Astrocyte (in vitro differentiated cells and primary cell): ENCODE measurements at places on chromosomes 3 and 15.
A peak's percentile ranks its signal among the peaks of the same experiment; 100 is the strongest.

- DNase-seq: no peak
These were observed 32.1 kb downstream of the SCAP start for GRCh38 chr3:47443611-47443995.

DNA sequence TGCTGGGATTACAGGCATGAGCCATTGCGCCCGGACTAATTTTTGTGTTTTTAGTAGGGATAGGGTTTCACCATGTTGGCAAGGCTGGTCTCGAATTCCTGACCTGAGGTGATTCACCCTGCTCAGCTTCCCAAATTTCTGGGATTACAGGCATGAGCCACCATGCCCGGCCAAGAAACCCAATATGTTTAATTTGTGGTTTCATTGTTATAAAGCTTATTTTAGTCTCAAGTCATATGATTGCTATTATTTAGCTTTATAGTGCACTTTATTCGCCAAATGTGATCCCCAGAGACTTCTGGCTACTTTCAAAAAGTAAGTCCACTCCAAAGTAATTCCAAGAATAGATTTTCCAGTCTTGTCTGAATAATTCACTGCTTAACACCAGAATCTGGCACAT is 19.3 kb upstream of the SLC4A7 start:
- DNase-seq: peak; percentile 88

- no peak for DNase-seq
These were observed 424.1 kb upstream of the KCNMB2 start for GRCh38 chr3:178112134-178112533.

GRCh38 chr15:87263296-87263695 is 993.2 kb downstream of the NTRK3 start:
- DNase-seq: no peak

DNA sequence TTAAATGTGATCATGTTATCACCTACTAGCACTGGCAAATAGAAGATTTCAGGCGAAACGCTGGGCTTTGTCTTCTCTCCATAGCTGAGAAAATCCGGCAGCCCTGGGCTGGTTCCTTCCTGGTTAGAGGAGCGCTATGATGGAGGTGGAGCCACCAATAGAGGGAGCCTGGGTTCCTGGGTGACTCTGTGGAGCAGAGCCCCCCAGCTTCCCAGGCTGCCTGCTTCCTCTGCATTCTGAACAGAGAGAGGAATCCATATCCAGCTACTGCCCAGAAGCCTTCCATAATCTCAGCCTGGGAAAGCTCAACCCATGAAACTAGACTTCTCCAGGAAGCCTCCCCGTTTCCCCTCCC is 32.6 kb upstream of the IQSEC1 start:
- DNase-seq: no peak

DNA sequence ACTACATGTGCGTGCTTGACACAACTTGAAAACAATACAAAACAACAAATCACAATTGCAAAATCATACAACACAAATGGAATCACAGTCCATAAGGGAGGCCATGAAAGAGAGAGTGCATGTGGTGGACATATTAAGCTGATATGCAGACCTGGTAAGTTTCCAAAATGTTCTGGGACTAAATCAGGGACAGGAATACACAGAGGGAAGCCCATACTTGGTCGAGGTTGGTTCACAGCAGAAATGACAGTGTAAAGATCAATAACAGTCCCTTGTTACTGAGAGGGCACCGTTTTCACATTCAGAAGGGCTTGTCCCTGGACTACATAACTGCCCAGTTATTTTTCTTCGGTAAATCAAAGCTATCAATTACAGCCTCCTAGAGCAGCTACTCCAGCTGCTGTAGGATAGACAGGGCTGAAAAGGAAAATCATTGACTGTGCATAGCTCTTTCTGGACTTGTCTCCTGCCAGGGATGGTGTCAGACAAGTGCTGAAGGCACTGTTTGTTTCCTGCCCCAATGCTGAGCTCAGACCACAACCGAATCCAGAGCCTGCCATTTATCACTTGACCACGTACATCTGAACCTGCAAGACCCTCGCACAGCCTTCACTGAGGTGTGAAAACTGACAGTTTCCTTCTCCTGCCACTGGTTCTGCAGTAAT is 79.5 kb upstream of the KCNMB2 start:
- DNase-seq: no peak

DNA sequence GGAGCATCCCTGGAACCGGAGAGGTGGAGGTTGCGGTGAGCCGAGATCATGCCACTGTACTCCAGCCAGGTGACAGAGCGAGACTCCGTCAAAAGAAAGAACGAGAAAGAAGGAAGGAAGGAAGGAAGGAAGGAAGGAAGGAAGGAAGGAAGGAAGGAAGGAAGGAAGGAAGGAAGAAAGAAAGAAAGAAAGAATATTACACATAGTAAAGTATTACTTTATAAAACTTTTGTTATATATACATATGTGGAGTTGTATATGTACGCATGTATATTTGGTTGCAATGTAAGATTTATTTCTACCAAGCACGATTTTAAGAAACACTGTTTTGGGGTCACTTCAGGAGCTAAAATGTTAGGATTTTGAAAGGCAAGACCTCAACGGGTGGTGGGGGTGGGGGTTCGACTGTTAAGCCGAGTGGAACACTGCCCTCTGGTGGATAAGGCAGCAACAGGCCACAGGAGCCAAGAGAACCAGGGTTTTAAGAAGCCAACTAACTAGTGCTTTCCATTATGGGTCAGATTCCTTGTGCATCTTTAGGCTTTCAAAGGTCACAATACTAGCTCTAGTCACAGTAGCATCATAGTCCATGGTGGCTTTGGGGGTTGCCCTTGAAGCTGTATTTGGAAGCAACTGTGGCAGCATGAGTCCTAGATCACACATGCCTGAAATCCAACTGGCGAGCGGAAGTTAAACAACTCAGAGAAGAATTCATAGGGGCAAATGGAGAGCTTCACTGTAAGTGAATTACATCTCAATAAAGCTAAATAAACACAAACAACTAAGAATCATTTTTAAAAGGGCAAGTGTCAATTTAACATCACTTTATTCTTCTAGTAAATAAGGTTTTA is 22.5 kb downstream of the GLB1 start:
- DNase-seq: peak; percentile 37
